ENCODE measurements at places on chromosomes 12 and 14. TPM values are rescaled to one million over a fixed set of nuclear protein-coding genes. Genes with fewer than 3 reads are reported as not detected.

Gene CD163
- total RNA-seq: not detected

Gene PTPRB
- total RNA-seq: 147 TPM

Gene LALBA
- not detected for total RNA-seq

Gene POTEG
- not detected for total RNA-seq

Gene MMP14
- total RNA-seq: 804 TPM

Gene CD69
- 32.5 TPM for total RNA-seq

Gene OR6C4
- total RNA-seq: not detected

Gene TGM1
- total RNA-seq: 0.64 TPM

Gene GALNT16
- total RNA-seq: 1.3 TPM

Gene KLRC1
- total RNA-seq: not detected

Gene E2F7
- total RNA-seq: 20.1 TPM

Gene HOXC9
- 5.7 TPM for total RNA-seq

Gene KRT6C
- not detected for total RNA-seq

DNA sequence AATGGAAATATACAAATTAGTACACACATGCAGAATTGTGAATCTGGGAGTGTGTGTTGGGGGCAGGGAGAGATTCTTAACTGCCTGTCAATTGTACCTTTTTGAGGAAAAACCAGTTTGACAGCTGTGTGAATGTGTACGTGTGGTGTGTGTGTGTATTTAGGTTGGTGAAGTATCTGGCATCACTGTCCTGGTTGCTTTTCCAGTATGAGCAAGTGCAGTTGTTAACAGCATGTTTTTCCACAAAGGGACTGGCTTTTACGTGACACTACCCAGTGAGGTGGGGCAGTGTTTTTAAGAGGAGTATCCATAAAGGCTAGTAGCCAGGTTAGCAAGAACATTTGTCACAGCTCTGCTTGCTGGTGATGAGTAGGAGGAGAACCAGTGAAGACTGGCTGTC, 56.1 kb downstream of the DAAM1 start:
- no peak for DNase-seq

GRCh38 chr12:104680070-104680469, 223.3 kb downstream of the CHST11 start:
- DNase-seq: no peak

DNA sequence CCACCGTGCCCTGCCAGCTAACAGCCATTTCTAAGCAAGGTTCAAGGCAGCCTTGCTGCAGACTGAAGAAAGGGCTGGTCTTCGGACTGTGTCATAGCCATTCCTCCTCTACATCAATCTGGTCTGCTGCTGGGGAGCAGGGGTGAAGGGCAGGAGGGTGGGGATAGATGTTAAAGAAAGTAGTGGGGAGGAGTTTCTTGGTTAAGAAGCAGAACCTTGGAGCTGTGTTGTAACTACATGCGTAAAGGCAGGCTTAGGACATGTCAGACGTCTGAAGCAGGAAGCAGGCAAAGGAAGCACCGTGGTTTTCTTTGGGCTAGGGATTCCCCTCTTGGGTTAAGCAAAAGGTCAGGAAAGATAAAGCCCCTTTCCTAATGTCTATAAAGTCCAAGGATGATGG, 18.1 kb upstream of the NEK9 start:
- DNase-seq: no peak

GRCh38 chr14:56549721-56550120, 29.9 kb upstream of the TMEM260 start:
- DNase-seq: no peak

DNA sequence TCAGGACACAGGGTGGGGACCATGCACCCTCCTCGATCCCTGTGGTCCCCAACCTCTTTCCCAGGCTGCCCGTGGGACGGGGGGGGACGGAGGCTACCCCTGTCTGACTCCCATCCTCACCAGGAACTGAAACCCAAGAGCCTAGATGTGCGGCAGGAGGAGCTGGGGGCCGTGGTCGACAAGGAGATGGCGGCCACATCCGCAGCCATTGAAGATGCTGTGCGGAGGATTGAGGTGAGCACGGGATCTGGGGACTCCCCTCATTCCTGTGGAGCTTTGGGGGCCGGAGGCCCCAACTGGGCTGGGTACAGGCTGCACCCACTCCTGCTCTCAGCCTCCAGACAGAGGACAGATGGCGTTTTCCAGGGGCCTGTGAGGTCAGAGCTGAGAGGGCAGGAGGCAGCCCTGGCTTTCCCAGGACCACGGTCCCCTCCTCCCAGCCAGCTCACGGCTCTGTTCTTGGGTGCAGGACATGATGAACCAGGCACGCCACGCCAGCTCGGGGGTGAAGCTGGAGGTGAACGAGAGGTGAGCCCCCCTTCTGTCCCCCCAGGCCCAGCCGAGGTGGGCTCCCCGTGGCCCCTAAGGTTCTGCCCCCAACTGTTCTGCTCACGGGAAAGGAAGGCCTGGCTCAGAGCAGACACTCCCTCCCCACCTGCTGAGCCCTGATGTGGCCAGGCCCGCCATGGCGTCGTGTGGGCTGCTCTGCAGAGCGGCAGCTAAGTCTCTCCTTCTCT, 24.2 kb downstream of the HIP1R start:
- no peak for DNase-seq

DNA sequence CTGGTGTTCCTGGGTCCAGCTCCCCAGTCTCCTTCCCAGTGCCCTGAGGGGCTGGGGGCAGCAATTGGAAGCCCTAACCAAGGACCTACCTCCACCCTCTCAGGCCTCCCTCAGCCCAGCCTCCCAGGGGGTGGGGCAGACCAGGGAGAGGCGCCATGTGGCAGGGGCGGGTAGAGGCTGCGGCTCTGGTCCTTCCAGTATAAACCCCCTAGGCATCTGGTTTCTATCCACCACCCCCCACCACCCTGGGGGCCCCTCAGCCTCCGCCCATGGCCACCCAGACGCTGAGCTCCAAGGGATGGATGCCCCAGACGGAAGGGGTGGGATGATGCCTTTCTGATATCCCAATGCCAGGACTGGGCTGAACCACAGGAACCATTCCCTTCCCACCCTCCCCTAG, 2.8 kb upstream of the SP7 start:
- DNase-seq: no peak

GRCh38 chr12:50638482-50638880, 125.4 kb upstream of the ATF1 start:
- no peak for DNase-seq

GRCh38 chr14:71574976-71575375, 357.3 kb upstream of the RGS6 start:
- DNase-seq: peak; percentile 37

- DNase-seq: no peak
These were observed 18.9 kb downstream of the MNAT1 start for GRCh38 chr14:60753264-60754119.

DNA sequence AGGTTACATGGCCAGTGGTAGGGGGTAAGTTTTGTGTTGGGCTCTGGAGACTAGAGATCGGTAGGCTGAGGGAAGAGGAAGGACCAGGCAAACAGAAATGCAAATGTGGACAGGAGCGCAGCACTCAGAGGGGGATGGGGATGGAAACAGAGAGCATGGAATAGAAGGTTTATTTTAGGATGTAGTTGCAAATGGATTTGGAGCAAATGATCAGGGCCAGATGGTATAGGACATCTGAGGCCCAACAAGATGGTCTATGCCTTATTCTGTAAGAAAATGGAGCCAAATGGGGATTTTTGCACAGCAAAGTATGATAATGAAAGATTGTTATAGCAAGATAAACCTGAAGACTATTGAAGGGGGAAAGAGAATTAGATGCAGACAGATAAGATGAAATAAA, 102.5 kb upstream of the PTPRB start:
- no peak for DNase-seq

GRCh38 chr12:58513852-58514251, 406.5 kb downstream of the LRIG3 start:
- no peak for DNase-seq

GRCh38 chr12:3078086-3078820, 1.1 kb downstream of the TSPAN9 start:
- no peak for DNase-seq

DNA sequence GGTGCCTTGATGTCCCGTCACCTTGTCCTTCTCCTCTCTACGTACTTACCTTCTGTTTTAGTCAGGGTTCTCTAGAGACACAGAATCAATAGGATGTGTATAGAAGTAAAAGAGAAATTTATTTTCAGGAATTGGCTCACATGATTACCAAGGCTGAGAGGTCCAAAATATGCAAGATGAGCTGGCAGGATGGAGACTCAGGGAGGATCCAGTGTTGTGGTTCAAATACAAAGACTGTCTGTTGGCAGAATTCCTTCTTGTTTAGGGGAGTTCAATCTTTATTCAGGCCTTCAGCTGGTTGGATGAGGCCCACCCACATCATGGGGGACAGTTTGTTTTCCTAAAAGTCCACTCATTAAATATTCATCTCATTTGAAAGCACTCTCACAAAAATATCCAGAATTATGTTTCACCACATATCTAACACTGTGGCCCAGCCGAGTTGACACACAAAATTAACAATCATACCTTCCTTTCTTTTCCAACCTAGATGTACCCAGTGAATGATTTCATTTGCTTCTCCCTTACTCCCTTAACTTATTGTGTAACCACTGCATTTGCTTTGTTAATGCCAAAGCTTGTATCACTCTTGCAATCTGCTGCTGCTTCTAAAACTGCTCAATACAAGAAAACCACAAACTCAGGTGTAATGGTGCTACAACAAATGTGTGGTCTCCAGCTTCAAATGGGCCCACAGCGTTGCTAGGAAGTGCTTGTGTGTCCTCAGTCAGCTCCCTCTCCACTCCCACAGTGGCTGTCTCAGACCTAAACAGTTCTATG, 195.4 kb upstream of the ARHGAP5 start:
- DNase-seq: no peak

GRCh38 chr12:130984183-130985058, 30.7 kb downstream of the ADGRD1 start:
- DNase-seq: no peak

GRCh38 chr12:9273276-9273675, 65.1 kb upstream of the PZP start:
- DNase-seq: no peak

DNA sequence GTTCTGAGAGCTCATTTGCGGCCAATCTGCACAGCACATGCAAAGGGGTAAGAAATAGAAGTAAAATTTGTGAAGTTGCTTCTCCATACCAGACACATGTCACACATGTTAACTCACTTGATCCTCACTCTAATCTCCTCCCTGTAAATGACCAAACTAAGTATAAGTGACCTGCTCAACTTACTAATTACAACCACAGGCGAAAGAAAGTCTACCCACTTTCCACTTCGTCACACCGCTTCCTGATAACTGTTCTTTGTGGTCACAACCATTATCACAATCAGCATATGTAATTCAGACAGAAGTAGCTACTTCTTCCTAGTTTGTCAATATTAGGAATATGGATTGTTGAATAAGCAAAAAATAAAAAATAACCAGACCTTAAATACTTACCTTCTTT, 293.7 kb upstream of the CLEC14A start:
- DNase-seq: no peak

DNA sequence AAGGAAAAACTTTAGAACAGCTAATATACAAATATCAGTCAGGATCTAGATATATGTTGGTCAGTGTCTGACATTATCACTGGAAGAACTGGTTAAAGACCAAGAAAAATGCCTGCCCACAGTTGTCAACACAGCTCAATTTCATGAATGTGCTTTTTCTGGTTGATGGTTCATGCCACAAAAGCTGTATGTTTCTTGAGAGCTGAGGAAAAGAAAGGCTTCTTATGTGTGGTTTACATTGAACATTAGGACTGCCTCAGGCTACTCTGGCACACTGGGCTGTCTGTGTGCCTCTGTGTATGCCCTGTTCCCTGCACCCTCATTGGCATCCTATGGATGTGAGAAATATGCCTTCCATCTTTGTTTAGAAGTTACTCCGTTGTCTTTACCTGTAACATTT, 218.8 kb upstream of the RGS6 start:
- no peak for DNase-seq

DNA sequence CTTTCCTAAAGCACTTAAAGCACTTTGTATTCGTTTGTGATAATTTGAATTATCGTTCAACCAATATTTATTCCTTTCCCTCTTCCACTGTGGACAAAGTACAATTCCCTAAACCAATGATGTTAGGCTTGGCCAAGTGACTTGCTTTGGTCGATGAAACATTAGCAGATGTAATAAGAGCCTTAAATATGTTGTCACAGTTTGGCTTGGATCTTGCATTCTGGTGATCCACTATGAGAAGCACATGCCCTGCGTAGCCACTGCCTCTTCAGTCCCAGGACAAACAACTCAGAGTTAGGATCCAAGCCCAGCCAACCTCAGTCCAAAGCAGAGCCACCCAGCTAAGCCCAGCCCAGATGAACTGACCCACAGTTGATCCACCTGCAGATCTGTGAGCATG, 8.4 kb upstream of the C12orf75 start:
- no peak for DNase-seq

DNA sequence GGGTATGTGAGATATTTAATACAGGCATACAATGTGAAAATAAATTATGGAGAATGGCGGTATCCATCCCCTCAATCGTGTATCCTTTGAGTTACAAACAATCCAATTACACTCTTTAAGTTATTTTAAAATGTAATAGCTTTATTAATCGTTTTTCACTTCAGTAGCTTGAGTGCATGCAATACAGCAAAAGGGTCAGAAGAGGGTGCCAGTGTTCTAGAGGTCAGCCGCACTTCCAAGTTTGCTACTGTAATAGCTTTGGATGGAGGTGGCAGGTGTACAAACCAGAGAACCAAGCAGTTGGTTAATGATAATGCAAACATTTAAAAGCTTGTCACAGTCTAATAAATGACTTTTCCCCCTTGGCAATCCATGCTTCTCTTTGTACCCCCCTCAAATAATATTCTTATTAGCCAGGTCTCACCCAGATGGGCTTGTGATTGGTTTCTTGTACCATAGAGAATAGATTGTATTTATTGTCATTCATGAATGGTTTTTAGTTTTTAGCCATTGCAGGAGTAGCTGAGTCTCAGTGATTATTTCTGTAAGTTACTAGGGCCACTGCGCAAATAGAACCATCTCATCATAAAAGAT, 127.0 kb downstream of the ERC1 start:
- DNase-seq: peak; percentile 69

DNA sequence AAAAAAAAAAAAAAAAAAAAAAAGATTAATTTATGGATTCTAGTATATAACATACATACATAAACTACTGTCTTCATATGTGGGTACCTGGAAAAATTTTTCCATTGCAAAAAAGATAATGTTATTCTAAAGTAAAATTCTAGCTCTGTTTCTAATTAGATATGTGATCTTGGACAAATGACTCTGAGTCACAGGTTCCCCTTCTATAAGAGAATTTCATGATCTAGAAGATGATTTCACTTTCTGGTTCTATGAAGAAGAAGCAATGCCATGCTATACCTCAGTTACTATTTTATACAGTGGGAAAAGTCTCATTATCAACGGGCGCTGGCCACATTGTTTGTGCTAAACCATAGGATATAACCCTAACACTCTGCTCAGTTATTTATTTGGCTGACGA, 351.3 kb downstream of the ZFP36L1 start:
- DNase-seq: no peak

DNA sequence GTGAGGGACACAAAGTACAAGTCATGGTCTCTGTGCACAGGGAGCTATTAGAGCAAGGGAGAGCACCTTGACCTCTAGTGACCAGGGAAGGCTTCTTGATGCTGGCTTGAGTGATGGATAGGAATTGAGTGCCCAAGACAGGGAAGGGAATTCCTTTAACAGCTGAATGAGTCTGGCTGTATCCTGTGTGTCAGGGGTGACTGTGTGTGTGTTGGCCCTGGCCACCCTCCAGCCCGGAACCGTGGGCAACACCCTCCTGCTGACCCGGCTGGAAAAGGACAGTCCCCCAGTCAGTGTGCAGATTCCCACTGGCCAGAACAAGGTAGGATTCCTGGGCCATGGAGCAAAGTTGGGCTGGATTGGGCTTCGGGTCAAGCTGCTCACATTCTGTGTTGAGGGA, 5.5 kb upstream of the PFDN5 start:
- DNase-seq: no peak

GRCh38 chr14:59206892-59207291, 18.4 kb downstream of the DAAM1 start:
- DNase-seq: no peak

Measured in glomerular endothelial cell (primary cell).